ENCODE measurements at places on chromosomes 6 and 20.

- no peak for DNase-seq
Observed at GRCh38 chr6:87912102-87912501, 135.5 kb upstream of the SPACA1 start.

DNA sequence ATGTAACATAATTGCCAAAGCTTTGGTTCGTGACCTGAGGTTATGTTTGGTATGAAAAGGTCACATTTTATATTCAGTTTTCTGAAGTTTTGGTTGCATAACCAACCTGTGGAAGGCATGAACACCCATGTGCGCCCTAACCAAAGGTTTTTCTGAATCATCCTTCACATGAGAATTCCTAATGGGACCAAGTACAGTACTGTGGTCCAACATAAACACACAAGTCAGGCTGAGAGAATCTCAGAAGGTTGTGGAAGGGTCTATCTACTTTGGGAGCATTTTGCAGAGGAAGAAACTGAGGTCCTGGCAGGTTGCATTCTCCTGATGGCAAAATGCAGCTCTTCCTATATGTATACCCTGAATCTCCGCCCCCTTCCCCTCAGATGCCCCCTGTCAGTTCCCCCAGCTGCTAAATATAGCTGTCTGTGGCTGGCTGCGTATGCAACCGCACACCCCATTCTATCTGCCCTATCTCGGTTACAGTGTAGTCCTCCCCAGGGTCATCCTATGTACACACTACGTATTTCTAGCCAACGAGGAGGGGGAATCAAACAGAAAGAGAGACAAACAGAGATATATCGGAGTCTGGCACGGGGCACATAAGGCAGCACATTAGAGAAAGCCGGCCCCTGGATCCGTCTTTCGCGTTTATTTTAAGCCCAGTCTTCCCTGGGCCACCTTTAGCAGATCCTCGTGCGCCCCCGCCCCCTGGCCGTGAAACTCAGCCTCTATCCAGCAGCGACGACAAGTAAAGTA, 547 bp upstream of the ESR1 start:
- DNase-seq: no peak

GRCh38 chr6:57138026-57138425, 34.1 kb upstream of the BAG2 start:
- DNase-seq: no peak

DNA sequence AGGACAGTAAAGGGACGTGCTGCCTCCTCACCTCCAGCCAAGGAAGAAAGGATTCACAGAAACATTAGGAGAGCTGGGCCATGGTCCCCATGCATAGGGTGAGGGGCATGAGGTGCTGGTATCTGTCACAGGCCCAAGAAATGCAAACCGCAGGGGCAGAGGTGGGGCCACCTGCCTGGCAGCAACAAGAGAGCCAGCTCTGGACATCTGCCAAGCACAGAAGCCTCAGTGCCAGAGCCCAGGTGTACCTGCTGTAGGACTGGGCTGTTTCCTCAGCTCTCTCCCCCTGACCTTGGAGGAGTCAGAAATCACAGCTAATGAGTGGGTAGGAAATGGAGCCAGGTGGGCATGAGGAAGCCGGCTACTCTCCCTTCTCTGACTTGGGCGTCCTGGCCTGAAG, 45.3 kb downstream of the SLC2A12 start:
- DNase-seq: no peak

DNA sequence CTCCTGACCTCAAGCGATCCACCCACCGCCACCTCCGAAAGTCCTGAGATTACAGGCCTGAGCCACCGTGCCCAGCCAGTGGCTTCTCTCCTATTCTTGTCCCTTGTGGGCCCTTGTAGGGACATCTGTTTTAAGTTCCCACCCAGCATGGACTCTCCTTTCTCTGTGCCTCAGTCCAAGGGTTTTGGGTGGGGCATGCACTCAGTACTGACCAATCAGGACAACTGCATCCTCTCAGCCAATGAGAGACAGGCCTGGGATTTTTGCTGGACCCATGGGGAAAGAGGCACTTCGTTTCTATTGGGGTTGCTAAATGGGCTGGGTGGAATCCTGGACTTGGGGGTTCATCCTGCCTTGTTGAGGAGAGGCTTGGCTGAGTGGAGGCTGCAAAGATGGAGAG, 34.4 kb downstream of the SNAI1 start:
- DNase-seq: no peak

GRCh38 chr6:45132658-45133294, 195.4 kb upstream of the RUNX2 start:
- DNase-seq: no peak

DNA sequence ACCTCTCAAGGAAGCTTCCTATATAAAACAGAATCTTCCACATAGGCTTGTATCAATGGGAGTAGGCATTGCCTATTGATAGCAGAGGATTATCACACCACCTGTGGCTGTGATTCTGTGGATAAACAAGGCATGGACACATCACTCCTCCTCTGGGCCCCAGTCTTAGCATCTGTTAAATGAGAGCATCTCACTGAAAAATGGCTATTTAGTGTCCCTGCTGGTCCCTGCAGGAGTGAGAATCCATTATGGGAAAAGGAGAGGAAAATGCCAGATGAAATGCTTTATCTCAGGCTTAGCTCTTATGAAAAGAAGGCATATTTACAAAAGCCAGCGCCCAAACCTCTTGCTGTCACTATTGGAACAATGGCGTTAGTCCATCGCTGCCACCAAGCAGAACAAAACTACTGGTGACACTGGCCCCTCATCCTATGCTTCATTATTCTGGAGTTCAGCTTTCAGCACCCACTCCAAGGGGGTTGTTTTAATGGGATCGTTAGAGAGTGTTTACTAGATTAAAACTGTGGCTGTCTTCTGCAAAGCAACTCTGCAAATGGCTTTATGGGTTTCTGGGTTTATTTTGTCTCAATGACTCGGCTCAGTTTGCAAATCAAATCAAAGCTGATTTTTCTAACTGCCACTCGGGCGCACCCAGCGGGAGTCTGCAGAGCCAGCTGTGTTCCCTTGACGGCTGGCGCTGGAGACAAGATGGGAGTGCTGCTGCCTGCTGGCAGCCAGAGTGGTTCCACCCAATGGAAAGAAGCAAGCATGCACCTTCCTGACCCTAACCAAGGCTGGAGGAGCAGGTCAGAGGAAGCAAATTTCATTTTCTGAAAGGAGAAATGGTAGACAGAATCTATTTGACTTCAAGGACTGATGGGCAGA, 658.8 kb upstream of the CHD6 start:
- DNase-seq: no peak

Measured in stimulated activated CD4-positive, alpha-beta T cell treated with anti-CD3 and anti-CD28 coated beads, Interleukin-12 subunit alpha, Interleukin-12 subunit beta, amount 100 ng/mL, for 48 hours (primary cell).